Heart right ventricle (tissue), 16 donors: ENCODE measurements at places on chromosomes 12 and 14. TPM values are rescaled to one million over a fixed set of nuclear protein-coding genes. Genes with fewer than 3 reads are reported as not detected.

KRT79 gene
- not detected for total RNA-seq

PPP1R1A gene
- 61.2 TPM for total RNA-seq

CHGA gene
- total RNA-seq, result not detected

GUCY2C gene
- not detected for total RNA-seq

RDH16 gene
- 0.31 TPM for total RNA-seq

PMCH gene
- total RNA-seq, result not detected

TPPP2 gene
- total RNA-seq, result 0.54 TPM

CLEC2A gene
- total RNA-seq, result not detected

OTOGL gene
- 0.25 TPM for total RNA-seq

PRMT5 gene
- 43.5 TPM for total RNA-seq

NID2 gene
- total RNA-seq, result 31.1 TPM

TMEM253 gene
- not detected for total RNA-seq

RERGL gene
- 3.3 TPM for total RNA-seq

TESPA1 gene
- 0.95 TPM for total RNA-seq

CHPT1 gene
- 110 TPM for total RNA-seq

GRCh38 chr12:10968765-10969456 is 17.8 kb downstream of the TAS2R50 start:
- peaks cover 5% of the 10 kb centered on the region for H3K4me1 ChIP-seq
- H3K27me3 ChIP-seq, result no peaks in the 10 kb centered on the region
- H3K36me3 ChIP-seq, result no peaks in the 10 kb centered on the region
- peak; percentile 11 for DNase-seq

DNA sequence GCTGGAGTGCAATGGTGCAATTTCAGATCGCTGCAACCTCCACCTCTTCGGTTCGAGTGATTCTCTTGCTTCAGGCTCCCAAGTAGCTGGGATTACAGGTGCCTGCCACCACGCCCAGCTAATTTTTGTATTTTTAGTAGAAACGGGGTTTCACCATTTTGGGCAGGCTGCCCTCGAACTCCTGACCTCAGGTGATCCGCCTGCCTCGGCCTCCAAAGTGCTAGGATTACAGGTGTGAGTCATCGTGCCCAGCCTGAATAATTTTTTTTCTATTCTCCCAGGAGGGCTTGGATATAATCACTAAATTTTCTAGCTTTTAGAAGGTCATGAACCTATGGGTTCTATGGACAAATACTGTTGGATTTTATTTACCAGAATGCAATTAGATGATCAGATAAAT is 44.7 kb upstream of the GNPNAT1 start:
- H3K27me3 ChIP-seq, result no peaks in the 10 kb centered on the region
- no peak overlapping the region for H3K4me3 ChIP-seq
- no peaks in the 10 kb centered on the region for H3K36me3 ChIP-seq

DNA sequence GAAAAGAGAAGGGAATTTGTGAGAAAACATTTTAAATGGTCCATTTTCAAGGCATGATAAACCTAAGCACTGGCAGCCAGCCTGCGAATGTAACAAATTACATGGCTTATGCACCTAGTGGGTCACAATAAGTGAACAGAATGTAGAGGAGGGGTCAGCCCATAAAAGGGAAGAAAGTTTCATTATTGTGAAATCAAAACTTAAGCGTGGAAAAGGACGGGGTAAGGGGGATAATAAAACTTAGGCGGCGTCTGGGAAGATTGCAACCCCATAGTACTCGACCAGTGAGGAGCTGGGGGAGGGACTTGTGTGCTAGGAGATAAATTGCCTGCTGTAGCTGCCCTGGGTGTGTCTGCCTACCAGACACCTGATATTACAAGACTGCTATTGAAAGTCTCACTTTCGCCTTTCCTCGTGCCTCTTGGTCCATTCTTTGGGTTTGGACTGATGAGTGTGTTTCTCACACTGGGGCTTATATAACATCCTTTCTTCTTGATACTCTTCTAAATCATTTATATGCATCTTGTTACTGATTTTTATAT is 40.6 kb downstream of the ZDHHC17 start:
- no peaks in the 10 kb centered on the region for H3K27me3 ChIP-seq
- no peaks in the 10 kb centered on the region for H3K4me1 ChIP-seq
- no peaks in the 10 kb centered on the region for H3K36me3 ChIP-seq
- H3K4me3 ChIP-seq, result no peak overlapping the region

DNA sequence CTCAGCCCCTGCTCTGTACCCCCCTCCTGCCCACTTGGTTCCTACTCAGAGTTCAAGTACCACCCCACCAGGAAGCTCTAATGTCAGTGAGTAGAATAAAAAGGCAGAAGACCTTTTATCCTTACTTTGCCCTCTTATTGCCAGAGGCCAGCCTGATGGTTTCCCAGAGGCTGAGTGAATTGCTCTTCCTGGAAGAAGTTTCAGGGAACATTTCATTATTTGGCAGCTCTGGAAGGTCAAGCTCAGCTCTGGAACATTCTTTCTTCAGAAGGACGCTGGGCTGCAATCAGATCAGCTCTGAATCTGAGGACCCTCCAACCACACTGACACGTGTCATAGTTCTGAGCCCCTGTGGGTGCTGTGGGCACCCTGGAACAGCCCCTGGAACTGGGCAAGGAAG is 188.9 kb downstream of the ETV6 start:
- peak overlapping the region; percentile 70 for H3K27ac ChIP-seq
- peaks cover 33% of the 10 kb centered on the region for H3K36me3 ChIP-seq
- H3K27me3 ChIP-seq, result no peaks in the 10 kb centered on the region

DNA sequence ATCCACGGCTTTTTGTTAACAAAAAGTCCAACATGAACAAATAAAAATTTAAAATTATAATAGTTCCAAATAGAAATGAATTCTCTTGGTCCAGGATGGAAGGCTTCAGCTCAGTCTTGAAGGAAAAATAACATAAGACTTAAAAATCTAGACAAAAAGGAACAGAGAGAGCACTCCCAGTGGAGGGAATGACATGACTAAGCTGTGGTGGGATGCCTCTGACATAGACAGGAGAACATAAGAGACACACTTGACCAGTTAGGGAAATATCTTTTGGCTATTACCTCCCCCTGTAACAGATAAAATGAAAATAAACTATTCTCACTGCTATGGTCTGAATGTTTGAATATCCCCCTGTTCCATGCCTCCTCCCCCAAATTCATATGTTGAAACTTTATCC is 106.8 kb downstream of the BBS10 start:
- no peaks in the 10 kb centered on the region for H3K27me3 ChIP-seq
- no peak overlapping the region for H3K4me3 ChIP-seq
- H3K4me1 ChIP-seq, result no peaks in the 10 kb centered on the region
- no peak overlapping the region for H3K27ac ChIP-seq

GRCh38 chr12:28558250-28558649 is 368.0 kb downstream of the CCDC91 start:
- peaks cover 6% of the 10 kb centered on the region for H3K4me1 ChIP-seq
- H3K27me3 ChIP-seq, result no peaks in the 10 kb centered on the region
- H3K36me3 ChIP-seq, result no peaks in the 10 kb centered on the region
- no peak overlapping the region for H3K27ac ChIP-seq

DNA sequence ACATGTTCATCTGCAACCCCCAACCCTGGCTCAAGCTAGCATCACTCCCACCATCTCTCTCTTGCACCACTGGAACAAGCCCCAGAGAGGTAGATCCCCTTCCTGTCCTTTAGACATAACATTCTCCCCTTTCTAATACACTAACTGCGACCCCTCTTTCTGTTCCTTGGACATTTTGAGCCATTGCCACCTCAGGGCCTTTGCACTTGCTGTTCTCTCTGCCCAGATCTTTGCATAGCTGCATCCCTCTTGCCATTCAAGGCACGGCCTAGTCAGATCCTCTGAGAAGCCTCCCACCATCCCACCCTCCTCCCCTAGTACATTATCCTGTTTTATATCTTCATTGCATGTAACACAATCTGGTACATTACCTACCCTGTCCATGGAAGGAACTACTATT is 16.5 kb downstream of the FOXN3 start:
- no peaks in the 10 kb centered on the region for H3K36me3 ChIP-seq
- H3K4me1 ChIP-seq, result peaks cover 63% of the 10 kb centered on the region
- no peaks in the 10 kb centered on the region for H3K27me3 ChIP-seq
- H3K4me3 ChIP-seq, result no peak overlapping the region

DNA sequence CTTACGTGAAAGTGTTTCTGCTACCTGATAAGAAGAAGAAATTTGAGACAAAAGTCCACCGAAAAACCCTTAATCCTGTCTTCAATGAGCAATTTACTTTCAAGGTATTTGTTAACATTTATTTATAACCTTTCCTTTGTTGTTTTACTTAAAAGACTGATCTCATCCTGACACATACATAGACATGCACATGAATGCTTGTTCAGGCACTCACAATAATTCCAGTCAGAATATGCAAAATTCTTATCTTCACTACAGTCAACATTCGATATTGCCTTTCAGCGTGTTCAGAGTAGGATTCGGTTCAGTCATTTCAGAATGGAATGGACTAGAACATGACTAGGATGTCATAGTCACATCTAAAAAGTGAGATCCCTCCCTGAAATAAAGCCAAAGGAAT is 394.6 kb downstream of the PAWR start:
- H3K4me3 ChIP-seq, result no peak overlapping the region
- no peak for DNase-seq
- H3K27ac ChIP-seq, result no peak overlapping the region
- no peaks in the 10 kb centered on the region for H3K27me3 ChIP-seq
- no peaks in the 10 kb centered on the region for H3K36me3 ChIP-seq

- no peaks in the 10 kb centered on the region for H3K36me3 ChIP-seq
- H3K4me3 ChIP-seq, result no peak overlapping the region
- no peaks in the 10 kb centered on the region for H3K27me3 ChIP-seq
- H3K27ac ChIP-seq, result no peak overlapping the region
- DNase-seq, result no peak
These were observed 77.8 kb upstream of the CPNE8 start for GRCh38 chr12:38983117-38983571.

- DNase-seq, result no peak
- no peaks in the 10 kb centered on the region for H3K27me3 ChIP-seq
- no peaks in the 10 kb centered on the region for H3K36me3 ChIP-seq
- H3K27ac ChIP-seq, result peak overlapping the region; percentile 71
- H3K4me1 ChIP-seq, result peaks cover 62% of the 10 kb centered on the region
These were observed 65.1 kb downstream of the DIP2B start for GRCh38 chr12:50569876-50570275.

DNA sequence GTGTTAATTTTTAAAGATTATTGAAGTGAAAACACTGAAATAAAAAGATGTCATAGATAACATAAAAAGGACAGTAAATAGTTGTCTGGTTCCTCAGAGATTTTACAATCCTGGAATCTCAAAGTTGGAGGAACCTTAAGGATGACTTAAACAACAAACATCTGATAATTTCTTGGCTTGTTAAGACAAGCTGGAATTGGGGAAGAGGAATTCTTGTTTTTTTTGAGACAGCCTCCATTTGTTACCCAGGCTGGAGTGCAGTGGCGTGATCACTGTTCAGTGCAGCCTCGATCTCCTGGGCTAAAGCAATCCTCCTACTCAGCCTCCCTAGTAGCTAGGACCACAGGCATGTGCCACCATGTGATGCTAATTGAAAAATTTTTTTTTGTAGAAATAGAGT is 2.3 kb downstream of the ZNF410 start:
- DNase-seq, result no peak
- no peaks in the 10 kb centered on the region for H3K27me3 ChIP-seq
- peaks cover 39% of the 10 kb centered on the region for H3K4me1 ChIP-seq
- peaks cover 14% of the 10 kb centered on the region for H3K36me3 ChIP-seq

- DNase-seq, result no peak
- no peaks in the 10 kb centered on the region for H3K27me3 ChIP-seq
- H3K36me3 ChIP-seq, result no peaks in the 10 kb centered on the region
- no peak overlapping the region for H3K27ac ChIP-seq
- no peak overlapping the region for H3K4me3 ChIP-seq
These were observed 10.7 kb upstream of the EVL start for GRCh38 chr14:100054316-100055075.

DNA sequence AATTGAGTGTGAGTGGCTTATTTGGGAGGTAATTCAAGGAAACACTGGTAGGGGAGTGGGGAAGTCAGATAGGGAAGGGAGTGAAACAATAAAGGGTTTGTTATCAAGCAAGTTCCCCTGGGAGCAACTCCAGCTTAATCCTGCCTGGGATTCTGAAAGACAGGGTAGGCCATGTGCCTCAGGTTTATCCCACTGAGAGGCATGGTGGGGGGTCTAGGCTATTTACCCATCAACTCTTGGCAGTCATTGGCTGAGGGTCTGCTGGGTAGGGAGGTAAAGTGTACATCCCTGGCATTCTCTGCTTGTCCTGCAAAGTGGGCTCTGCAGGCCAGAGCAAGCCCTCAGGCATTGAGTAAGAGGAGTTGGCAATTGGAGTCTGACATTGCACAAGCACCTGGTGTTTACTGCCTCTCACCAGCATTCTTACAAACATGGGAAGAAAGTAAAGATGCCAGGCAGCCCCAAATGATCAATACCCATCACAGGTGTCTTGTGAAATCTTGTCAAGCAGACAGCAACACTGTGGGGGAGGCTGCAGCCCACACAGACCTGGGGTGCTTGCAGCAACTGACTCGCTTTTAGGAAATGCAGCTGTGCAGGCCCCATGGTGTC is 169.3 kb downstream of the KTN1 start:
- no peaks in the 10 kb centered on the region for H3K27me3 ChIP-seq
- DNase-seq, result no peak
- H3K4me3 ChIP-seq, result no peak overlapping the region
- no peaks in the 10 kb centered on the region for H3K4me1 ChIP-seq

DNA sequence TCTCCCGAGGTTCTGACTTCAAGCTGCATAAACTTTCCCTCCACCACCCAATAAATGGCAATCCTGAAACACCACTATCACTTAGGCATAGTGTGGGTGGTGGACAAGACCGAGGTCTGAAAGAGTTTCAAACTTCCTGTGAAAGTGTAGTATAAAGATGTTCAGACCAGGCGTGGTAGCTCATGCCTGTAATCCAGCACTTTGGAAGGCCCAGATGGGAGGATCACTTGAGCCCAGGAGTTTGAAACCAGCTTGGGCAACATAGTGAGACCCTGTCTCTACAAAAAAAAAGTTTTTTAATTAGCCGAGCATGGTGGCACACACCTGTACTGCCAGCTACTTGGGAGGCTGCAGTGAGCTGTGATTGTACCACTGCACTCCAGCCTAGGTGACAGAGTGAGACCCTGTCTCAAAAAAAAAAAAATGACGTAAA is 61.9 kb downstream of the CCDC92 start:
- H3K4me3 ChIP-seq, result no peak overlapping the region
- no peak for DNase-seq
- H3K36me3 ChIP-seq, result no peaks in the 10 kb centered on the region
